ENCODE measurements at places on chromosomes 1 and 21.

DNA sequence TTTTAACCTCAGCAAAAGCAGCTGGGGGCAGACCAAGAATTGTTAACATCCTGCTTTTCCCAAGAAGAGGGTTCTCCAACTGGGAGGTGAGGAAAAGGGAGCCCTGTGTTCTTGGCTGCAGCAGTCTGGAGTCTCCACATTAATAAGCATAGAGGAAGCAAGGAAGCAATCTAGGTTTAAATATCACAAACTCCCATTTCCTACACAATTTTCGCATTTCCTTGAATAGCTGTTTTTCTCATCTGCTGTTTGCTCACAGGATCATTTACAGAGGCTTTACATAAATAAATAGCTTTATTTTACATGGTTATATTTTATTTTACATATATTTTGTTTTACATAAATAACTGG lies 124.0 kb downstream of the TRIM33 start:
- DNase-seq, result no peak

DNA sequence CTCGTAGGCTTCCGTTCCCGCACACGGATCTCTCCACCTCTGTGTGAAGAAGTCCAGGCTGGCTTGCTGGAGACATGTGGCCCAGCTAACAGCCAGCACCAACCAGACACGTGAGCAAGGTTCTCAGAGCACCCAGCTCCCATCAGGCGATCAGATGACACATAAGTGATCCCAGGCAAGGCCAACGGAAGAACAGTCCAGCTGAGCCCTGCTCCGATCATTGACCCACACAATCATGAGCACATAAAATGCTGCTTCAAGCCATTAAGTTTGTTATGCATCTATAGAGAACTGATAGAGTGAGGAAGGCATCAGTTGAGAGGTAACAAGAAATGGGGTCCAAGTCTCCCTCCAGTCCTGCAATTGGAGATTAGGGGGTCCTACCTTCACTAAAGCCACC lies 15.4 kb downstream of the C1orf198 start:
- DNase-seq, result no peak

GRCh38 chr1:210340841-210341240 lies 12.1 kb downstream of the HHAT start:
- no peak for DNase-seq

GRCh38 chr1:28882009-28882628 lies 32.2 kb upstream of the EPB41 start:
- peak; percentile 59 for DNase-seq

DNA sequence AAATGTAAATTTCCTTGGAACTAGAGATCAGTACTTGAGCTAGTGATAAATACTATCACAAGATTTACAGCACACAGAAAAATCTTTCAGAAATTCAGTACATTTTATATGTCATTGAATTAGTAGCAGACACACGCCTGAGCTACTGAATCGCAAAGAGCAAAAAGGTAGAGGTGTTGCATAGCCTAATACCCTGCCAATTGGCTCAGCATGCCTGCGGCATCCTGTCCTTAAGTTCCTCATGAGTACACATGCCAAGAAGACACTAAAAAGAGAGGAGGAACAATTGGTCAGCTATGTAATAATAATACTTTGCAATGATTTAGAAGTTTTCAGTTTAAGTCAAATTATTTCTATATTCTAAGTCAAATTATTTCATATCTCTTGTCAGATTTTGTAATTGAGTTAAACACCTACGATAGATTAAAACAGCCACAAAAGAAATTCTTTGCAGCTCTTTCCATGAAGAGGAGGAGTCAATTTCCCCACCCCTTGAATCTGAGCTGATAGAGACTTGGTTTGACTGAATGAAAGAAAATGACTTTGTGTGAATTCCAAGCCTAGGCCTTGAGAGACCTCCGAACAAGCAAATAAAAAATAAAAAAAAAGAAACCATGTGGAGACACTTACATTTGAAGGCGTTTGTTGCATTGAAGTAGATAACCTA lies 36.2 kb upstream of the PKN2 start:
- no peak for DNase-seq

- no peak for DNase-seq
Observed at GRCh38 chr1:10516925-10517676, 42.4 kb downstream of the PEX14 start.

DNA sequence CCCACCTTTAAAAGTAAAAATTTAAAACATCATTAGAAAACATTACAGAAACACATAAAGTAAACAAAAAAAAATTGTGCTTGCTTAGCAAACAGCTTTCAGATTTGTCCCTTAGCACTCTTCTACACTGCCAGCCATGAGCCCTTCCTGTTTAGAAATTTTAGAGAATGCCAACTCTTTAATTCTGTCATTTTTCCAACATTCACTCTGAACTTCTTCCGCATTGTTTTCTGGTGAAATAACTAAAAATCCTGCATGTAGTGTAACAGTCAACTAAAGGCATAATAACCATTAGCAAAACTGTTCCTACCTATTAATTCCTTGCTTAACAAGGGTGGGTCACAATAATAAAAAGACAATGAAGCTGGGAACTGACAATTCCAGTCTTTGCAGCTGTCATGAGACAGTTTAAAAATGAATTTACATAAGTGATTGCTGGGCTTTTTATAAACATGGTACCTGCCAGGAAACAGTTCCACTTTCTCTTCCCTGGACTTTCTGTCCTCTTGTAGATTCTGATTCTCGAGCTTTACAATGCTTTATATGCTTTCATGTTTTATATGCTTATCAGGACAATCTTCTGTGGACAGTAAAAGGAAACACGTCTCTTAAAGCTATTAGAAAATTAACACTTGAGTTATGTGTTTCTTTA lies 19.0 kb downstream of the GNG12 start:
- no peak for DNase-seq

GRCh38 chr1:87202451-87202850 lies 126.2 kb upstream of the LMO4 start:
- no peak for DNase-seq

DNA sequence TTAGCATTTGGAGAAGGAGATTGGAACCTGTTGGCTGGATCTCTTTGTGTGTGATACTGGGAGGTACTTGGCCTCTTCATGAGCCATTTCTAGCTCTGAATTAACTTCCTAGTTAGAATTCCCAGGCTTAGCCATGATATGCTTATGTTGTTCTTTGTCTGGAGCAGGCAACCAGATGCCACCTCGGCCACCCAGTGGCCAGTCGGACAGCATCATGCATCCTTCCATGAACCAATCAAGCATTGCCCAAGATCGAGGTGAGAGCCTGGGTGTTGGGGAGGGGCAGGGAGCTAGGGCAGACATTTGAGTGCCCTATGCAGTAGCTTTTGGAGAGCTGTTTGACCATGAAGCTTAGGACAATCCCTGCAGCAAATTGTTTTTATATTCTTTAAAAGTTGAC lies 26.5 kb upstream of the PIGV start:
- no peak for DNase-seq

All from hypothalamus (tissue), 51 donors.